Astrocyte (in vitro differentiated cells and primary cell): ENCODE measurements at places on chromosomes 3 and 15. TPM values are rescaled to one million over a fixed set of nuclear protein-coding genes. Genes with fewer than 3 reads are reported as not detected.
A peak's percentile ranks its signal among the peaks of the same experiment; 100 is the strongest.

DNA sequence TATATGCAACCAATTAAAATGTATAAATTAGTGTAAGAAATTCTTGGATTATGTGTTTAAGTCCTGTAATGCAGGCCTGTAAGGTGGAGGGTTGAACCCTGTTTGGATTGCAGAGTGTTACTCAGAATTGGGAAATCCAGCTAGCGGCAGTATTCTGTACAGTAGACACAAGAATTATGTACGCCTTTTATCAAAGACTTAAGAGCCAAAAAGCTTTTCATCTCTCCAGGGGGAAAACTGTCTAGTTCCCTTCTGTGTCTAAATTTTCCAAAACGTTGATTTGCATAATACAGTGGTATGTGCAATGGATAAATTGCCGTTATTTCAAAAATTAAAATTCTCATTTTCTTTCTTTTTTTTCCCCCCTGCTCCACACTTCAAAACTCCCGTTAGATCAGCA, 65.4 kb upstream of the ACAD9 start:
- DNase-seq = no peak

- peak; percentile 80 for DNase-seq
Measured at GRCh38 chr3:152291649-152292066, 22.9 kb downstream of the MBNL1 start.

DNA sequence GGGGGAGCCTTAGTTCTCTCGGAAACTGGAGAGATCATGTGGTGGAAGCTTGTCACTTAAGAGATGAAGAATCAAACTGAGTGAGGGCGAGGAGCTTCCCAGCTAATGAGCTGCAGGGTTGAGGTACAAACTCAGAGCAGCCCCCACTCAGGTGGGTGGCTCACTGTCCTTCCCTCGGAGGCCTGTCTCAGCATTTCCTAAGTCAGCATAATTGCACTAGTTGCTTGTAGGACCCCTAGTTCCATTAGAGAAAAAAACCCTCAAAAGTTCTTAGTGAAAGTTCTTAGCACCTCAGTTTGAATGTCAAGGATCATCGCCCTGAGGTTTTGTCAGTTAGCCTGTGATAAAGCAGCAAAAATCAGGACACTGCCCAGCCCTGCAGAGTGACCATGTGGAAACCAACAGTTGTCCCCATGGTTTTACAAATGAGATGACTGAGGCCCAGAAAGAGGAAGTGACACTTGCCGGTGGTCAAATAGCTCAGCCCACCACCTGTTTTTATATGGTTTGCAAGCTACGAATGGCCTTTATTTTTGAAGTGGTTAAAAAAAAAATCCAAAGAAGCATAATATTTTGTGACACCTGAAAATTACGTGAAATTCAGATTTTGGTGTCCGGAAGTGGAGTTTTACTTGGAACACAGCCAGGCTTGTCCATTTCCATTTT, 11.9 kb downstream of the SMAD6 start:
- no peak for DNase-seq

DNA sequence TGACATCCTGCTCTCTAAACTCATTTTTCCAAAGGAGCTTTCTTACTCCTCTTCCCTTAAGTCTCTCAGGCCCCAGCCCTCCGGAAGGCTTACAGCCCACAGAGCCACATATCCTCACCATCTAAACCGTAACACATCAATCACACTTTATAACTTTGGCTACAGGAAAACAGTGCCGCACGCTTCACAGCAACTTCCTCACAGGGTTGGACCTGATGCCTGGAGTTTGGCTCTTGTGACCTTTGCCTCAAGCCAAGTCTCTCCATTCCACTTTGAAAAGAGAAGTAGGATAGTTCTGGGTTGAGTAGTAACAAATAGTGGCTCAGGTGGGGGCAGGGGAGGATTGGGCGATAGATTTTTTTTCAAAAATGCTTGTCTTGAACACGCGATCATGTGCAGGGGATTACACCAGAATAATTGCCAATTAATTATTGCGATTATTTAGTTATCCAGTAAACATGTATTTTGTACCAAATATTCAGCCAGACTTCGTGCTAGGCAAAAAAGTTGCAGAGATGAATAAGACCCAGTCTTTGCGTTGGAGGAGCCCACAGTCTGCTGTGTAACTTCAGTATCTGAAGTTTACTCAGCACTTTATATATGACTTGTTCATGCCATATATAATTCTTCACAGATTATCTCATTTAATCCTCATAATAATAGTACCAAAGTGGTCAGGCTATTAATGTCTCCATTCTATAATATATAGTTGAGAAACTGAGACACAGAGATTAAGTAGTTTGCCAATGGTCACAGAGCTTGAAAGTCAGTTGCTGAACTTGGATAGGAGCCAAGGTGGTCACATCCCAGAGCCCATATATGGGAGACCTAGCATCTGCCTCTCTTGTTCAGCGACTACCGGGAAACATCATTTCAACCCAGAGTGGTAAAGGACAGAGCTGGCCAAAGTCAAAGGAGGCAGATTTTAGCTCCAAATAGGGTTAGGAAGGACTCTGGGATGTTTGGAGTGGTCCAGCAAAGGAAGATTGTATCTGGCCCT, 2.4 kb upstream of the ETV5 start:
- DNase-seq = no peak

GRCh38 chr3:55434789-55435188, 52.3 kb downstream of the WNT5A start:
- no peak for DNase-seq

DNA sequence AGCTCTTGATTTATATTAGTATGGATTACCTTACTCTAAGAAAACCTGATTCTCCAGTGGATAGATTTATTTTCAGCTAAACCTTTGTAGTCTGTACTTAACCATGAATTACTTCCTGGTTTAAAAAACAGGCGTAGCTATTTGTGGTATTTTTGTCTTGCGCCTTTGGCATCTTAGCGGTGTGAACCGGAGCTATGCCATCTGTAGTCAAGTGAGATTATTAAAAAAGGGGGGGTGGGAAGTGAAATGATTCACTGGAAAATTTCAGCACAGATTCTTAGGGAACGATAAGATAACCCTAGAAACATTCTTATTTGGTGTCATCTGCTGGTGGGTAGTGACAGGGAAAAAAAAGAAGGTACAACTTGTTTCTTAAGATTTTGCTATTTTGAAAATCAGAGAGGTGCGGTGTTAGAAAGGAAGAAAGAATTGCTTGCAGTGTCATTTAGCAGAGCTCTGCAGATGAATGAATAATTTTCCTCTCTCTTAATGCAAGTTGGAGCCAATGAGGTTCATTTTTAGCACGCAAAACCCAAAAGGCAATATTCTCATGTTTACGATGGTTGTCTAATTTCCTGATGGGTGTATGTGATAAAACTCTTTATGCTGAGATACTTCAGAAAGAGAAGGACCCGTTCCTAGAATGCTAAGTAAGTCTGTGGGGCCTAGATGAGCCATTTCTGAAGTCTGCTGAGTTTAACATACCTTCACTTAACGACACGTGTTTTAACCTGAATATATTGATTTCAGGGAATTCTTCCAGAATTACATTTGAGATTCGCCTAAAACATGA, 44.0 kb downstream of the PSMD6 start:
- DNase-seq = peak; percentile 48

Gene TCAIM
- 22.8 and 25.5 TPM in 2 replicates for total RNA-seq

- DNase-seq = peak; percentile 81
Measured at GRCh38 chr15:94306700-94307650, 75.6 kb downstream of the MCTP2 start.
